ENCODE measurements at places on chromosomes 16 and 17.

GRCh38 chr17:7219812-7220592, at the start of the genes ACADVL and DLG4:
Gene ACADVL (plus strand): TSS chr17:7219938. CDS start chr17:7219985, 47 bp downstream.
Gene DLG4 (minus strand): TSS chr17:7219836.
- no peak for DNase-seq

DNA sequence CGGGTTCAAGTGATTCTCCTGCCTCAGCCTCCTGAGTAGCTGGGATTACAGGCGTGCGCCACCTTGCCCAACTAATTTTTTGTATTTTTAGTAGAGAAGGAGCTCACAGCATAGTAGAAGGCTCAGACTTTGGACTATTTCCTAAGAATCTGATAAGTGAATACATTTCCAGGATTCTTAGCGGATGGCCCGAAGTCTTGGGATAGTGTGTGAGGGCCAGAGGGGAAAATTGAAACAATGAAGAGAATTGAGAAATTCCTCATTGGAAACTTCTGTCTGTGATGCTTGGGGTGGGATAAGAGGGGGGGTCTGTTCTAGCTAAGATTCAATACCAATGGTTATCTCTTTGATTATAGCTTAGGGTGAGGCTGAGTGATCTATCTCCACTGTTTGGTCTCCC, 183.3 kb downstream of the MSI2 start:
- DNase-seq = no peak

DNA sequence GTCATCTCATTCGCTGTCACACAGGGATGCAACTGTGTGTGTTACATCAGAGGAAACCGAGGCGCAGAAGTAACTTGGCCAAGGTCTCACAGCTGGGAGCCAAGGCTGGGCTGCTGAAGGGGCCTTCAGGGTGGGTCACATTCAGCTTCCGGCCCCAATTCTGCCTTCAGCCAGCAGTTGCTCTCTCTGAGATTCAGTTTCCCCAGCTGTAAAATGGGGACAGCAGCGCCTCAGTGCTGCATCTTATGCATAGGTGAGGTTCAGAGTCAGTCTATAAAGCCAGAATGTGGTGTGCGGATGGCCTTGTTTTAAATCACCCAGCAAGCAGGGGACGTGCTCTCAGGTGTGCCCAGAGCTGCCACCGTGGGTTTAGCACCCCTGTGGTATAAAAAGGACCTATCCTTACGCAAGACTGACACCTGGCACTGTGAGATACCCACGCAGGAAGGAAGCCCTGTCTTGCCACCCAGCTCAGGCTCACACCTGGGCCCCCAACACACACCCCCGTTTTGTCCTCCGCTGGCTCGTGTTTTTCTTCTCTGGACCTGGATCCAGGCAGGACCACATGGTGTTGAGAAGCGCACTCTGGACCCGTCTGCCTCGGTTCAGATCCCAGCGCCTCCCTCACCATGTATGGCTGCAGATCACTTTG, 94.6 kb upstream of the GSE1 start:
- no peak for DNase-seq

- DNase-seq = no peak
These were observed 9.6 kb upstream of the CREBBP start for GRCh38 chr16:3890091-3890490.

DNA sequence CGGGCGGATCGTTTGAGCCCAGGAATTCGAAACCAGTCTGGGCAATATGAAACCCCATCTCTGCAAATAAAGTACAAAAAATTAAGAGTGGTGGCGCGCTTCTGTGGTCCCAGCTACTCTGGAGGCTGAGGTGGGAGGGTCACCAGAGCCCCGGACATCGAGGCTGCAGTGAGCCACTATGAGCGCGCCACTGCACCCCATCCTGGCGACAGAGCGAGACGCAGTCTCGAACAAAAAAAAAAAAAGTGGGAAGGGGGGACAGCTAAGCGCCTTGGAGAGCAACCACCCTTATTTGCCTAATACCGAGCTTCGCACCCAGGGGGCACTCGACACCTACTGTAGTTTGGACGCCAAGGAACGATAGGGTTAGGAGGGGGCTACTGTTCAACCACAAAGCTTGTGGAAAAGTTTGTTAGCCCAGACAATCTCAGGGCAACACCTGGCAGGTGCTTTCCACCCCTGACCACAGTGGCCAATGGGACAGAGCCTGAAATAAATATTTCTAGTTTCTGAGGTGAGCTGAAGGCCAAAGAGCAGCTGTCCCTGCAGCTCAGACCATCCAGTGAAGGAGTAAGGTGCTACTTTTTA, 847 bp upstream of the PSMC3IP start:
- no peak for DNase-seq

DNA sequence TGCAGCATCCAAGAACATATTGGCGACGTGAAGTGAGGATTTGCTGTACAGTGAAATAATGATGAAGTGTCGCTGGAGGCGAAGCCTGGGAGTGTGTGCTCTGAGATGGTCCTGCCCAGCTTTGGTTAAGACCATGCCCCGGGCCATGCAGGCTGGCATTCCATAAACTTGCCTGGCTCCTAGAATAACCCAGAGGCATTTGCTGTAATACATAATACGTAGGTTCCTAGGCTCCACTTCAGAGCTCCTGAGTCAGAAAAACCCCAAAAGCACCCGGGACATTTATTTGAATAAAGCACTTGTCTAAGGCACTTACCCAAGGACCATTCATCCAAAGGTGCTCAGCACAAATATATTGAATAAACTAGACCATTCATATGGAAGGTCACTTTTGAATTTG, 279.3 kb downstream of the ABCC12 start:
- no peak for DNase-seq

DNA sequence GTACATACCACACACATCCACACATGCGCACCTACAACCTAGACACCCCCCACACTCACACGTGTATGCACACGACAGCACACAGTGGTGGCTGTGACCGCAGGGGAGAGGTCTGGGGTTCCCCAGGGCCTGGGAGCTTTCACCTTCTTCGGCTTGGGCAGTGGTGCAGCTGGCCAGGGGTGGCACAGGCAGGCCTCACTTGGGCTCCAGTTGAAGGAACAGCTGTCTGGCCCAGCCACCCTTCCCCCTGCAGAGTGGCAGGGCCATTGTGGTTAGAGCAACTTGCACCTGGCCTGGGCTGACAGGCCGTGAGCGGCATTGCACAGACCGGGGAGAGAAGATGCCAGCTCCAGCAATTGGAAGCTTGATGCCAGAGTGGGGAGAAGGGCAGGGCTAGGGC, 114.5 kb upstream of the GSE1 start:
- no peak for DNase-seq

- no peak for DNase-seq
These were observed 2.2 kb downstream of the FBXL16 start for GRCh38 chr16:703406-703805.

GRCh38 chr16:75222271-75222783, 3.5 kb downstream of the CTRB1 start:
- no peak for DNase-seq

DNA sequence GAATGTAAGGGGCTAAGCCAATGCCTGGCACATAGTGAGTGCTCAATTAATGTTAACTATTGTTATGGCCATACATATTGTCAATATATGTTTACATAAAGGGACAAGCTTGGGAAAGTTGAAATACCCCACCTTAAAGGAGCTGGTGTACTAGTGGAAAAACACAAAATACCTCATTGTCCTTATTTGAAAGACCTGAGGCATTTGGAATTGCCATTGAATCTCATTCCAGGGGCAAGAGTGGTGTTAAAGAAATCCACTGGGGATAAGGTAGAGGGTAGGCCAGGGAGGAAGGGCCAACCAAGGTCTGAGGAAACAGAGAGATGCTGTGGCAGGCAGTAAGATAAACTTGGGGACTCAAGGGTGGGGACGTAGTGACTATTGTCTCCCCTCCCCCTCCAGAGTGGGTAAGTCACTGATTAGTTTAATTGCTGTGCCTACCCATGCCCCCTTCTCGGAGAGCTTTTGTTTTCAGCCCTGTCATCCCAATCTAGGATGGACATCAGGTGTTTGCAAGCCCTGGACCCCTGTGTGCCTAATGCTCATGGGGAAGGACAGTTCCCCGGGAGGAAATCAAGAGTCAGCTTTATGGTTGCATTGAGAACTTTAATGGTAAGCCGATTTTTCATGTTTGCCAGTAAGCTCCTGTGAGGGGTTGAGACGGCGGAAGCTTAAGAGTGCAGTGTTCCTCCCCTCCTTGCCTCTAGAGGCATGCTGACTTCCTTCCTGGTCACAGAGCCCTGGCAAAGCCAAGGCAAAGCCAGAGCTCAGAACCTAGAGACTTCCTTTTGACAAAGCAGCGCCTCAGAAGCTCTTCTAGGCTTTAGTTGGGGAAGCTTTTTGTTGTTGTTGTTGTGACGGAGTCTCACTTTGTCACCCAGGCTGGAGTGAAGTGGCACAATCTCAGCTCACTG, 2.5 kb upstream of the HEATR9 start:
- DNase-seq = no peak

GRCh38 chr17:75269844-75270217, 1.2 kb downstream of the MIF4GD start:
- no peak for DNase-seq

GRCh38 chr16:81469710-81470535, 25.3 kb downstream of the CMIP start:
- no peak for DNase-seq

- DNase-seq = no peak
These were observed 79.1 kb downstream of the KSR1 start for GRCh38 chr17:27535178-27535928.

GRCh38 chr16:50293994-50294855, 27.9 kb downstream of the ADCY7 start:
- DNase-seq = no peak

DNA sequence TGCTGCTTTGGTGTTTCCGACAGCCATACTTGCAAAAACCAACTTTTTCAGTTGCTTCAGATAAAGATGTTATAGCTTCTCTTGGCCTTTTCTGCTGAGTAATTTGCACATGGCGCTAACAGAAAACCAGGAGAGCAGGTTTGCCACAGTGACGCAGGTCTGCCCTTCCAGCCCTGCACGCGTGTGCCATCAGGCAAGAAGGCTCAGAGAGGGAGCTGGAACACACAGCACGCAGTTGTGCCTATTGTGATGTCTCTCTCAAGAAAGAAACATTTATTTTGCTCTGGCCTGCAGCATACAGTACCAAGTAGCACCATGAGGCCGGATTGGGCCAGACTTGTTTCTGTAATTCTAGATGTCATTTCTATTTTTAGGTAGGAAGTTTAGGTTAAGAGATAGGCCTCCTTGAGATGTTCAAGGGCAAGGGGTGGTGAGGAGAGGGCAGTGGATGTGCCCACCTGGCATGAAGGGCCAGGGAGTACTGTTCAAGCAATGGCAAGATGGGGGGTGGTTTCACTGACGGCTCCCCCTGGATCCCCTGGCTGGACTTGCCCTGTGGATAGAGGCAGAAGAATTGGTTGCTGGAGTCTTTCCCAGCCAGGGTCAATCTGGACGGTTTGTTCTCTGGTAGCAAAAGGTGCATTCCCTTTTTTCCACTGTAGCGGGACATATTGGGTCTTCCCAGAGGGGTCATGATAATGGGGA, 1.9 kb downstream of the CBX2 start:
- DNase-seq = no peak

DNA sequence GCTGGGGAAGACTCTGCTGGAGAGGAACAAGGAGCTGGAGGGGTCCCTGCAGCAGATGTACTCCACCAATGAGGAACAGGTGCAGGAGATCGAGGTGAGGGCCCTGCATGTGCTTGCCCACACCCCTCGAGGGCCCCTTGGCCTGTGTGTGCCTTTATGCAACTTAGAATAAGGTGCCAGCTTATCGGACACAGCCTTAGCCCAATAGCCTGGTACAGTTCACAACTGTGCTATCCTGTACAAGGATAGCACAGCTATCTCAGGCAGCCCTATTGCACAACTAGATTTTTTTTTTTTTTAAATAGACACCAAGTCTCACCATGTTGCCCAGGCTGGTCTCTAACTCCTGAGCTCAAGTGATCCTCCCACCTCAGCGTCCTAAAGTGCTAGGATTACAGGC, 12.1 kb downstream of the CDR2L start:
- DNase-seq = no peak

- no peak for DNase-seq
These were observed 469.6 kb downstream of the SOX9 start for GRCh38 chr17:72590382-72590781.

- no peak for DNase-seq
These were observed 41.4 kb upstream of the ANKFN1 start for GRCh38 chr17:56111706-56112485.

DNA sequence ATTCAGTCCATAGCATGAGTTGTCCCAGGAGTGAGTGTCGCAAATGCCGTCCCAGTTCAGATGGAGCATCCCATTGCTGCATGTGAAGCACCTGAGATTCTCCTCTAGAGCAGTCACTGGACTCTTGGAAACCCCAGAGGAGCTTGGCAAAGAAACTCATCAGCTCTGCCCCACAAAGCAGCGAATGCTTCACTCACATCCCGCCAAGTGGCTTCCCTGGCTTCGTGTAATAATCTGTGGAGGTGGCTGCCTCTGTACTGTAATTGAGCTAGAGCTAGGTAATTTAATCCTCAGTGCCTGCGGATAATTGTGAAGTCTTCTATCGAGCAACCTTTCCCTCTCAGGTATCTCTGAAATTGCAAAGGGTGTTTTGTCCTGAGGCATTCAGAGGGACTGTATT, 107.1 kb downstream of the SNX29 start:
- DNase-seq = no peak

- DNase-seq = no peak
These were observed 1.5 kb downstream of the MFSD6L start for GRCh38 chr17:8797621-8798175.

DNA sequence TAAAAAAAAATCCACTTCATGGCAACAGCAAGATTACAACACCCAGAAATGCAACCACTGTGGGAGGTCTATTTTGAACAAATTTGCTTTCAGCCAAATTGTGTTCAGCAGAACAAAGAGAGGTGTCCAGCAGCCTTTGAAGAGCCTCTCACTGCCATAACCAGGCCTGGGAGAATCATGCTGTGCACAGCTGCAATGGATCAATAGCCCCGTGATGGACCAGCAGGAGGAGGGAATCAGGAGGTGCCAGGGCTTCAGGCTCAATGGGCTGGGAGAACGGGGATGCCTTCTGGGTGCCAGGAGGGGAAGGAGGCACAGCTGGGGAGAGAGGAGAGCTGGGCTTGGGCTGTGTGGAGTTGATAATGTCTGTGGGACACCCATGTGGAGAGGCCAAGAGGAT, 366.2 kb upstream of the EEF2KMT start:
- no peak for DNase-seq

DNA sequence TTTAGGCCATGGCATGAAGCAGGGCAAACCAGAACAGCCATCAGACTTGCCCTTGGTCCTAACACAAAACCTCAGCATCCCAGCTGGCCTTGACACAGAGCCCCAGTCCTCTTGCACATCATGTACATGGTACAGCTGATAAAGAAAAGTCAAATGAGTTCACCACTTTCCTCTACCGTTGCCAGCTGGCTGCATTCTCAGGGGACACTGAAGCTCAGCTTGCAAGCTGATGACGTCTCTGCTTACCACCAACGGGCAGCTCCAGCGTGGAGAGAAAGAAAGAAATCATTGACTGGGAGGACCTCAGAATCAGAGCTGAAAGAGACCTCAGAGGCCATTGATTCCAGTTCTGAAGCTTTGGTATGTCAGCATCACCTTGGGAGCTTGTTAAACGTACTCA, 80.7 kb upstream of the CES5A start:
- no peak for DNase-seq

- peak; percentile 52 for DNase-seq
These were observed 487 bp downstream of the C17orf67 start for GRCh38 chr17:56833057-56833808.
